ENCODE measurements at places on chromosomes 6 and 20. TPM values are rescaled to one million over a fixed set of nuclear protein-coding genes. Genes with fewer than 3 reads are reported as not detected.

DNA sequence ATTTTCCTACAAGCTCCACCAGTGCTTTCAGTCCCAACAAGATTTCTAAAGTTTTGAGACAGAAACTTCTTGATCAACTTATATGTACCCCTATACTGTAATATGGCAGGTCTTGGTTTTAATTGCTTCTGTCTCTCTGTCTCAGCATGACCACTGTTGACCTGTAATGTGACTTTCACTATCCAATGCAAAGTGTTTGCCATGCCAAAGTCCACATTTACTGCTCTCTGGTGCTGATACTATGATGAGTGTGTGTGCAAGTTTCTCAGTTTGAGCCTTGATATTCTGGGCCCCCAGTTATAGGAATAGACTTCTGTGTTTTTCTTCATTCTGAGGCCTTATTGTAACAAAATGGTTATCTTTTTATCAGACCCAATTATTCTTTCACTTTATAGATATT is 45.8 kb downstream of the OR2J2 start:
- no peak for DNase-seq

GRCh38 chr20:62646851-62647520 is 4.7 kb downstream of the SLCO4A1 start:
- DNase-seq, result no peak

- no peak for DNase-seq
Measured at GRCh38 chr20:51607170-51607569, 64.7 kb upstream of the NFATC2 start.

- no peak for DNase-seq
Measured at GRCh38 chr6:36459501-36459900, 16.7 kb downstream of the KCTD20 start.

- peak; percentile 36 for DNase-seq
Measured at GRCh38 chr20:59007665-59008511, 834 bp upstream of the CTSZ start.

Gene EPPIN
- 0.12 TPM for polyA plus RNA-seq

Gene SPATS1
- not detected for polyA plus RNA-seq

GRCh38 chr20:33674294-33675135 is at the start of gene NECAB3:
NECAB3 (minus strand) TSS chr20:33674428; CDS start chr20:33674352, 76 bp downstream.
- peak; percentile 85 for DNase-seq

DNA sequence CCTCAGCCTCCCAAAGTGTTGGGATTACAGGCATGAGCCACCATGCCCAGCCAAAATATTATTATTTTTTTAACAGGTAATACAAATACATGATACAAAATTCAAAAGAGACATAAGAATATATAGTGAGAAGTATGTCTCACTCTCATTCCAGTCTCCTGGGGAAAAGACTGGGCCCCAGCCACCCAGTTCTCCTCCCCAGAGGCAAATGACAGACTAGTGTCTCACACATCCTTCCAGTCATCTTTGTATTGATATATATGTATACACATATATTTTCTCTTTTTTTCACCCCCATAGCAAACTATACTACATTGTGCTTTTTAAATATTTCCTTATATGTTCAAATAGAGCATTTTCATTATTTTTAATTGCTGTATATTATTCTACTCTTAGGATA is 8.3 kb downstream of the GSS start:
- DNase-seq, result no peak

DNA sequence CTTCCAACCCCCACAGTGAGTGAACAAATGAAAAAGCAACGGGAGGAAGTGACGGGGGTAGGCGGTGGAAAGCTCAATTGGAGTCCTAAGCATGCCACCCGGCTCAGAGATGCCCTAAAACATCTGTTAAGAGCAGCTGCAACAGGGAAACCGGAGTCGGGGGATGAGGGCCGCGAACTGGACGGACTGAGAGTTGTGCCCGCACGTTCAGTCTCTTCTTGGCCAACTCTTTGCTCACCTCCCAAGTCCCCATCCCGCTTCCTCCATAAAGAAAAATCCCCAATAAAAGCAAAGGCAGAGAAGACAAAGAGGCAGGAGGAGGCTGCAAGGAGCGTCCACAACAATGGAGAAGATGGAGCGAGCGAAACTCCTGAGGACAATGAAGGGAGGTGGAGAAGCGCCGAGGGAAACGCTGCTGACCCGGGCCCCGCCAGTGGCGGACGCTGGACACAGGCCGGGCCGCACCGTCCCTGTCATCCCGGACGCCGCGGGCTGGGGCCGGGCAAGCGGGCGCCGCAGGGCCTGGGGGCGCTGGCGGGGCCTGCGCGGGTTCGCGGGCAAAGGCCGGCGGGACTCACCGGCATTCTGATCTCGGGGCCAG is 600 bp downstream of the SEC63 start:
- DNase-seq, result peak; percentile 75
